Endothelial cell of umbilical vein (primary cell): ENCODE measurements at places on chromosomes 1 and 21. TPM values are rescaled to one million over a fixed set of nuclear protein-coding genes. Genes with fewer than 3 reads are reported as not detected.

GRCh38 chr21:45836694-45837670, 144.6 kb upstream of the COL6A1 start:
- no peak for DNase-seq

GRCh38 chr1:30523055-30524020, 200.0 kb downstream of the MATN1 start:
- no peak for DNase-seq

DNA sequence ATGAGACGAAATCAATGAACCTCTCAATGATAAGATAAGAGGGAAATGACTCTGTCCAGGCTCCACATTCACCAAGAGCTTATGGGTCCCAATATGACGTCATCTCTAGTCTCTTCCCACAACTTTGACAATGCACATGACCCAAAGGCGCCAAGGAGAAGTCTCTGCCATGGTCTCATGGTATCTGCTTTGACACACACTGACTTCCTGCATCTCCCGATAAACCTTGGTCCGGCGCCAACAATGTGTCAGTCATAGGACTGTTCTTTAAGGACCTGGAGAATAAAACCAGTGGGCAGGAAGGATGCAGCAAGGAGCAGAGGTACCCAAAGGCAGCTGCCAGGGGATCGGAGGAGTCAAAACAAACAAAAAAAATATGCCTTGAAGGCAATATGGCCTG, 46.9 kb upstream of the TMEM51 start:
- no peak for DNase-seq

GRCh38 chr1:95085376-95085775, 12.6 kb upstream of the ALG14 start:
- DNase-seq, result no peak

DNA sequence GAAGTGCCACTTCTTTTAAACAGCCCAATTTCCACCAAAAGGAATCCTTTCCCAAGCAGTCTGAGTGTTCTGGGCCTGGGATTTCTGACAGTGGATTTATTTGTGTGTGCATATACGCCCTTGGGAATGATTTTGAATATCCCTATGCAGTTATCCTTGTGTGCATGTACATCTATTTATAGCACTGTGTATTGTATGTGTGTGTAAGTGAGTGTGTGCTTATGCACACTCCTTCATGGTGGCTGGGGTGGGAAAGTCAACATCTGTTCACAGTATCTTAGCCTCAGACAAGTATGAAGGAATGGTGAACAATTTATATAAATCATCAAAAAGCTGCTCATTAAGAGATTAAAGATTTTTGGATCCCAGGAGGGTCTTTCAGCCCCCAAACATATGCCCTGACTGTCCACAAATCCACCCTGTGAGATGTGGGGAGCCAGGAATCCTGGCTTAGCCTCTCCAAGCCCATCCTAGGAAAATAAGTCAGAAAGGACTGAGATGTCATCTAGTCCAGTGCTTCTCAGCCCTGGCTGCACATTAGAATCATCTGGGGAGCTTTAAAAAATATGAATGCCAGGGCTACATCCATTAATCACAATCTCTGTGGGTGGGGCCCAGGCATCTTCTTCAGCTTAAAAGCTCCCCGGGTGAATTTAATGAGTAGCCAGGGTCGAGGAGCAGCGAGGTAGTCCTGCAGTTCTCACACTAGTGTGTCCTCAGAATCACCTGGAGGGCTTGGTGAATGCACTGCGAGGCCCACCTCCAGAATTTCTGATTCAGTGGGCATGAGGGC, 101.4 kb downstream of the PLXNA2 start:
- DNase-seq, result no peak

DNA sequence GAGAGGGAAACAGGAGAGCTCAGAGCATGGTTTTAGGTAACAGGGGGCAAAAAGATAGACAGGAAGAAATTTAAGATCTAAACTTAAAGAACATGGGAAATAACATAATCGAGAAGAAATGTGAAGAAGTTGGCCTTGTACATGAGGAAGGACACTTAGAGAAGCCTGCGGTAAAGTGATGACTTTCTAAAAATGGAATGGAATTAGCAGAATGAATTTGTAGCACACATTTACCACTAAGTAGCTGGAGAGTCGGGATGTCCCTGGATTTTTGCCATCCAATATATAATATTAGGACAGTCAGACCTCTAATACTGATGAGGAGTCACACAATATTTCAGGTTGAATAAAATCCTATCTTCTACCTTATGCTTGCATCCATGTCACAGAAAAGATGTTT, 77.7 kb upstream of the C1orf87 start:
- DNase-seq, result no peak

DNA sequence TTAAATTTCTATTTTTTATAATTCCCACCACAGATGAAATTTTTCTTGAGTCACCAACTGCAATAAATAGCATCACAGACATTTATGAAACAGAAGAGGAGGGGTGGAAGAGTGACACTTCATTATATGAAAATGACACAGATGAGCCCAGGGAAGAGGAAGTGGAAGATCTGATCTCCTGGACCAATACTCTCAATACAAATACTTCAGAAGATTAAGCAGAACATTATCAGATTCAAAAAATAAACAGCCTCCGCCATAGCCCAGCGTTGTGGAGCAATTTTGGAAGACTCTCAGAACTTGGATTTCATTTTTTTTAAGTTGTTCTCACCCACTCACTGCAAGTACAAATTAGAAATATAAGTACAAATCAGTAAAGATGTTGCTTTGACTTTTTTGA, 63.6 kb downstream of the UBE2U start:
- DNase-seq, result no peak

GRCh38 chr1:40243351-40243750, 4.4 kb upstream of the TMCO2 start:
- peak; percentile 90 for DNase-seq

DNA sequence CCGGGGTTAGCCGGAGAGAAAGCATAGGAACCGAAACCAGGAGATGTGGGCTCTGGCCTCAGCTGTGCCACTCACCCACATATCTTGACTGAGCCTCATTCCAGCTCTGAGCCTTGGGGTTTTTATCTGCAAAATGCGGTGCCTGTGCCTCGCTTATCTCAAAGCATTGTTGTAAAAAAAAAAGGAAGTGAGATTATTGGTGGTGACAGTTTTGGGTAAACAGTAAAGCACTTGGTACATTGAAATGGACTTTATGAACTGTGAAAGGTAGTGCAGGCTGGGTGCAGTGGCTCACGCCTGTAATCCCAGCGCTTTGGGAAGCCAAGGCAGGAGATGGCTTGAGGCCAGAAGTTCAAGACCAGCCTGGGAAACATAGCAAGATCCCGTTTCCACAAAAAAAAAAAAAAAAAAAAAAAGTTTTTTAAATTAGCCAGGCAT, 3.8 kb downstream of the PTAFR start:
- peak; percentile 40 for DNase-seq

DNA sequence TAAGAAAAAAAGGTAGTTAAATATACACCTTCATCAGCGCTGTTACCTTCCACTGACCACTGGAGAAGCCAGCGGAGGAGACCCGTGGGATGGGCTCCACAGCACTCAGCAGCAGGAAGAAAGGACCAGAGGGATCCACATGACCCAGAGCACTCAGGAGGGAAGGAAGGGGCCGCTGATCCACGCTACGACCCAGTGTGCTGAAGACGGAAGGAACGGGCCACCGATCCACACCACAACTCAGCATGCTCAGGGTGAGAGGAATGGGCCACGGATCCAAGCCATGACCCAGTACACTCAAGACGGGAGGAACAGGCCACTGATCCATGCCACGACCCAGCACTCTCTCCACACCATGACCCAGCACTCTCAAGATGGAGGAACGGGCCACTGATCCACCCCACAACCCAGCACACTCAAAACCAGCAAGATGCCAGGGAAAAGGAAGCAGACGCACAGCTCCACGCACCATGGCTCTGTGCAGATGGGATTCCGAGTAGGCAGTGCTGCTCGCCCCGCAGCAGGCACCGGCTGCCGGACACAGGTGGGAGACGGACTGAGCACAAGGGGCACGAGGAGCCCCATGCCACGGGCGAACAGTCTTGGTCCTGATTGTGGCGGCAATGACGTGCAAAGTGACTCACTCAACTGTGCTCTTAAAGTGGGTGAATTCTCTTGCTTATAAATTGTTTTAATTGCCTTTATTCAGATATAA, 8.7 kb downstream of the WRAP73 start:
- DNase-seq, result no peak

GRCh38 chr1:54323921-54324250, 82.3 kb downstream of the SSBP3 start:
- DNase-seq, result no peak

DNA sequence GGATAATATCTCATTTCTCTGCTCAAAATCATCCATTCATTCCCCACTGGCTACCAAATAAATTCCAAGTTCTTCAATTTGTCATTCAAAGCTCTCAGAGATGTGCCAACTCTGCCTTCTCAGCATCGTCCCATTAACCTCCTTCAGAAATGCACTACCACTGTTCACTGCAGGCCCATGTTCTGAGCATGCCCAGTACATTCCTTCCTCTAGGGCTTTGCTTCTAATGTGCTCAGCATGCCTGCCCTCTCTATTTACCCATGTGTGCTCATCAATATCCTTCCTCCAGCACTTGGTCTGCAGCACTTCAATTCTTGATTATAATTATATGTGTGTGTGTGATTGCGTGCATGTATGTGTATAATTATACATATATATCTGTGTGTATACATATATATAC, 36.1 kb upstream of the RGS8 start:
- no peak for DNase-seq

GRCh38 chr1:219626865-219627264, 14.0 kb upstream of the ZC3H11B start:
- no peak for DNase-seq

DNA sequence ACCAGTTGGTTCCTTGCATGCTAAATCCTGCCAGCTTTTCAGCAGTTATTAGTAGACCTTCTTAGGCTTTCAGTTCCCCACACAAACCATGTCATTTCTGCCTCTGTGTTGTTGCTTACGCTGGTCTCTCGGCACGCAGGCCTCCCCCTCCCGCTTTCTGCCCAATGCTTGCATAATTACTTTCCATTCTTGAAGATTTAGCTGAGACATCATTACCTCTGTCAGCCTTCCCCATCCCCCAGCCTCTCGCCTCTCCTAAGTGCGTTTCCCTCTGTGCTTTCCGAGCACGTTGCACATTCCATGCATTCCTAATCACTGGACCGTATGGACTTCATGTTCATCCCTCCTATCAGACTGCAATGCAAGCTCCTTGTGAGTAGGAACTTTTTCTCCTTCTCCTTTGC, 26.8 kb downstream of the TSHB start:
- DNase-seq, result no peak

The PLA2G2D gene
- not detected in 2 replicates for total RNA-seq

The SMIM1 gene
- total RNA-seq, result 1.2 and 2.9 TPM in 2 replicates

The HTR6 gene
- total RNA-seq, result not detected in 2 replicates

The KRTAP19-3 gene
- total RNA-seq, result not detected in 2 replicates

The DCDC2B gene
- not detected in 2 replicates for total RNA-seq

The CD34 gene
- 115 and 174 TPM in 2 replicates for total RNA-seq

The RGS18 gene
- not detected in 2 replicates for total RNA-seq

The GSTM1 gene
- 35.5 TPM in 1 of 2 replicates, not detected in the other for total RNA-seq

The CAPN8 gene
- not detected in 2 replicates for total RNA-seq

The FCAMR gene
- total RNA-seq, result not detected in 2 replicates

The CFAP141 gene
- total RNA-seq, result not detected in 2 replicates
